ENCODE measurements at places on chromosomes 12 and 14.

DNA sequence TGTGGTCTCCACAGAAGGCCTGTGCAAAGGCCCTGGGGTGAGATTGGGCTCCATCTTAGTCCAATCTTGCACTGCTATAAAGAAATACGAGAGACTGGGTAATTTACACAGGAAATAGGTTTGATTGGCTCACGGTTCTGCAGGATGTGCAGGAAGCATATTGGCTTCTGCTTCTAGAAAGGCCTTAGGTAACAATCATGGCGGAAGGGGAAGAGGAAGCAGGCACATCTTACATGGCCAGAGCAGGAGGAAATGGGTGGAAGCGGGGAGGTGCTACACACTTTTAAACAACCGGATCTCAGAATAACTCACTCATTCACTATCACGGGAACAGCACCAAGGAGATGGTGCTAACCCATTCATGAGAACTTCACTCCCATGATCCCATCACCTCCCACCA, 55.4 kb downstream of the FAR2 start:
- no peak for DNase-seq

GRCh38 chr12:124332058-124332672, 37.3 kb downstream of the RFLNA start:
- no peak for DNase-seq

DNA sequence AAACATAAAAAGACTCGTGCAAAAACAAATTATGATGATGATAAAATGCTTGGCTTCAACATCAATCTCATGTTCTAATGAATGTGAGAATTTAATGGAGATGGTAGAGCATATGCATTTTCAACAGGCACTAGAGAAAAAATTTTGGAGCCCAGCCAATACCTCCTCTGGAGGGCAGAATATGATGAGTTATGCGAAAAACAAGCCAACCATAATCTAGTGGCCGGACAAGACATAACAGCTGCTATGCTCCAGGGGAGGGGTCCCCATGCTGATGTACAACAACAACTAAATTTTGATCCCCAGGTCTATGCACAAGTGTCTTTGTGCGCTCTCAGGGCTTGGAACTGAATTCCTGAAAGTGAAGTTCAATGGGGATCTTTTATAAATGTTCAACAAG, 1197.5 kb downstream of the LRFN5 start:
- no peak for DNase-seq

- no peak for DNase-seq
These were observed 4.1 kb upstream of the CLEC4D start for GRCh38 chr12:8508910-8509841.

DNA sequence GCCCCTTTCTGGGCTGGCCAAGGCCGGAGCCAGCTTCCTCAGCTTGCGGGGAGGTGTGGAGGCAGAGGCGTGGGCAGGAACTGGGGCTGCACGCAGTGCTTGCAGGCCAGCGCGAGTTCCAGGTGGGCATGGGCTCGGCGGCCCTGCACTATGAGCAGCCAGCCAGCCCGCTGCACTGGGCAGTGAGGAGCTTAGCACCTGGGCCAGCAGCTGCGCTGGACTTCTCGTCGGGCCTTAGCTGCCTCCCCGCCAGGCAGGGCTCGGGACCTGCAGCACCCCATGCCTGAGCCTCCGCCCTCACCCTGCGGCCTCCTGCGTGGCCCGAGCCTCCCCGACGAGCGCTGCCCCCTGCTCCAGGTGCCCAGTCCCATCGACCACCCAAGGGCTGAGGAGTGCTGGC, 42.0 kb downstream of the TMTC2 start:
- no peak for DNase-seq

DNA sequence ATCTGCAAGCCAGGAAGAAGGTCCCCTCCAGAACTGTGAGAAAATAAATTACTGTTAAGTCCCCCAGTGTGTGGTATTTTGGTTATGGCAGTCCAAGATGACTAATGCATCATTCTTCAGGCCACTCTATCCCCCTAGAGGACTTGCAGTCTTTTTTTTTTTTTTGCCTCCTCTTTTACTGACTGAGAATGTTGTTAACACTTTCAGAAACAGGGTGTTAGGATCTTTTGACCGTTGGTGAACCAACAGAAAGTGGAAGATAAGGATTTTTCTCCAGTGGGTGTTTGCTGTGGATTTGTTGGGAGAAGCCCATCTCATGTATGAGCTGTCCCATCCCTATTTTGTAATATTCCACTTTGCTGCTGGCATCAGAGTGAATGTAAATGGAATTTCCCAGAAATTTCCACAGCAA, 37.8 kb downstream of the MARK3 start:
- DNase-seq: no peak

GRCh38 chr14:33972583-33973081, 21.8 kb upstream of the EGLN3 start:
- DNase-seq: no peak

DNA sequence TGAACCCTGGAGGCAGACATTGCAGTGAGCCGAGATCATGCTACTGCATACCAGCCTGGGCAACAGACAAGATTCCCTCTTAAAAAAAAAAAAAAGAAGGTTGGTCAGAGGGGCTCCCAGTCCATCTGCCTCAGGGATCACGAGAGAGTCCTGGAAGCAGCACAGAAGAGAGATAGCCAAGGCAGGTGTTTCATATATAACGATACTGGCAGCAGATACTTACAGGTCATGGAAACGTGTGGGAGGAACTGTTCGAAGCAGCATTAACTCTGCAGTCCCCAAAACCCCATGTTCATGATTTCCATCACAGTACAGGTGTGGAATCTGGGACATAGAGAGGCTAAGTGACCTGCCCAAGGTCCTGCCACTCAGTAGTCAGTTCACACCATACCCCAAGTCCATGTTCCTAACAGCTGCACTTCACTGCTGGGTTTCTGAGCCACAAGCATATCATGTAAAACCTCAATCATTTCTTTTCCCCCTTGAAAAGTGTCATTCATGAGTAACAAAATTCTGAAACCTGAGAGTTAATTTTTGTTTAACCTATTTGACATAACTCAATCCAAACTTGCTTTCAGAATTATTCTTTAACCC, 16.7 kb downstream of the CDK2AP1 start:
- DNase-seq: no peak

- DNase-seq: no peak
These were observed 305.0 kb downstream of the NELL2 start for GRCh38 chr12:44571006-44571550.

DNA sequence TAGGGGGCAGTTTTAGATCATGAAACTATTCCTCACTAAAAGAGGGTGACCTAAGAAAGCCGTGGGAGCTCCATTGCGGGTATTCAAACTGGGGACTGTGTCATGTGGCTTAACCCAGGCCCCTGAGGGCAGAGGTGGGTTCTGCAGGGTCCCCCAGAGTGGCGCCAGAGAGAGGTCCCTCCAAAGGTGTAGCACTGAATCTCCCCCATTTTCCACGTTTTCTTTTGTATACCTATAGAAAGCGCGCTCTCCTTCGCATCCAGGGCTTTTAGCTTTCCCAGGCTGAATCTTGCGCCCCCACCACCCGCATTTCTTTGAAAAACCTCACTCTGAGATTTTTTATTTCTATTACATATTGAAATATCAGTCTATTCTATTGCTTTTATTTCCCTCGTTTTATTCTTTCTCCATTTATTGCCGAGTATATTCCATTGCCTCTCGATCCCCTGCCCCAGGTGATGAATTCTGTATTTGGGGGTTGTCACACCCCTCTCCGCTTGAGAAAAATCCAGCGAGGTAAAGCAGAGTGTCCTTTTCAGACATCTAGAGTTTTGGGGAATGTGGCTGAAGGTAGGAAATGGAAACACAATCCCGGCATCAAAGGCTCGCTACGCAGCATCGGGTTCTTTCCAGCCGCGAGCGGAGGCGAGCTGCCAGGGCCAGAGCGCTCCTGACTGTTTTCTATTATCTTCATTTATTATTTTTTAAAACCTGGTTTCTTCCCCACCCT, 870 bp upstream of the HOXC13 start:
- DNase-seq: no peak

DNA sequence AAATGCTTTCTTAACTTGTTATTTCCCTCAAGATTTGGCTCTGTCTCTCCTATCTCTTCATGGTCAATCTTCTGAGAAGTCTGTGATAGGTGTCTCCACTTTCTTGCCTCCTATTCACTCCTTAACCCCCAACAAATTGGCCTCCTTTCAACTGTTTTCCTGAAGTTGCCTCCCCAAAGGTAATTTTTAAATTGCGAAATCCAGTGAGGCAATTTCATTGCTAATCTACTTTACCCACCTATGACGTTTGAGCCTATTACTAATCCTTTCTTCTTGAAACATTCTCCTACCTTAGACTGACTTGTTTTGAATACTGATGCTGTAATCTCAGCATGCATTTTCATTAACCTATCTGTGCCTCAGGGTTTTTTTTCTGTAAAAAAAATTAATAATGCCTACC, 6.0 kb upstream of the KCNH5 start:
- no peak for DNase-seq

GRCh38 chr14:56378046-56378445, 201.6 kb upstream of the TMEM260 start:
- DNase-seq: no peak

- DNase-seq: no peak
These were observed 7.5 kb upstream of the CTDSP2 start for GRCh38 chr12:57853864-57854556.

DNA sequence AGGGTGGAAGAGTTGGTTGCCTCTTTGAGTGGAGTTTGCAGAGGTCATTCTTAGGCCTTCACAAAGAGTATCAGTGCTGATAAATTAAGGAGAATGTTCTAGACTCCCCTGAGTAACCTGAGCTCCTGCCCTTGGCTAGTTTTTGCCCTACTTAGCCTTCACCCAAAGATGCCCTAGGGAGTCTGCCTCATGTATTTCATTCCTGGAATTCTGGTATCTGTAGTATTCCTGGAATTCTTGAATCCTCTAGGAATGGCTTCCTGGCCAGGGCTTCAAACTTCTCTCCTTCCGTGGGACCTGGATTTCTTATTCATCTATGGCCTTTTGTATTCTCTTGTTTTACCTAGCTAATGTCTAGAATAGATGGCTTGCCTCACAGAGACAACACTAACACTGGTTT, 701.1 kb downstream of the NOVA1 start:
- DNase-seq: no peak

- DNase-seq: no peak
These were observed 15.7 kb downstream of the CHPT1 start for GRCh38 chr12:101713059-101713682.

DNA sequence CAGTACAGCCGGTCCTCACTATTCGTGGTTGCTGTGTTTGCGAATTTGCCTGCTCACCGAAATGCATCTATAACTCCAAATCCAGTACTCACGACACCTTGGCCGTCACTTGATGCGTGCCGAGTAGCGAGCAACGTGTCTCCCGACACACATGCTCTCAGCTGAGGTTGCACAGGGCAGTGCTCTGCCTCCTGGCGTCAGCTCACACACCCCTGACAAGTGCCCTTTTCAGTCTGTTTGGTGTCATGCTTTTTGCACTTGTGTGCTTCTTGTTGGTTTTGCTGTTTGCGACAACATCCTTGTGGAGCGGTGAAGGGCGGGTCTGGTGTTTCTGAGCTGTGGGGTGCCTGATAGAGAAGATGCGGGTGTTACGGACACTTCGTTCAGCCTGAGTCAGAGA, 110.4 kb upstream of the RFLNA start:
- no peak for DNase-seq

- no peak for DNase-seq
These were observed 2.0 kb upstream of the KRT4 start for GRCh38 chr12:52815676-52816588.

DNA sequence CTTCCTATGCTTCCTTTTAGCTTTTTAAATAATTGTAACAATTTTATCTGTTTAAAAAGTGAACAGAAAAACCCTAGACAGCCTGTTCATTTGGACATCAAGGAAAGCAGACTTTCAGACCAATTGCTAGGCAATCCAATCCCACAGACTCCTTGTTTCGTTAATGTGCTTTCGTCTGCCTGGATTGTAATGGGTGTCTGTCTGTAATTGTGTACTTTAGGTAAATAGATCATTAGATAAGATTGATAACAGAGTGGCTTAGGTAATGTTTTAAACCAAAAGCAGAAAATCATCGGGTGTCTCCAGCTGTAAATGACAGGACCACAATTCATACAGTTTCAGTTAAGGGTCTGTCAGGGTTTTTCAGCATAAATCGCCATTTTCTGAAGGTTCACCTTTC, 19.6 kb downstream of the CCDC60 start:
- DNase-seq: no peak

- no peak for DNase-seq
These were observed 65.2 kb downstream of the ETV6 start for GRCh38 chr12:11714626-11715025.

DNA sequence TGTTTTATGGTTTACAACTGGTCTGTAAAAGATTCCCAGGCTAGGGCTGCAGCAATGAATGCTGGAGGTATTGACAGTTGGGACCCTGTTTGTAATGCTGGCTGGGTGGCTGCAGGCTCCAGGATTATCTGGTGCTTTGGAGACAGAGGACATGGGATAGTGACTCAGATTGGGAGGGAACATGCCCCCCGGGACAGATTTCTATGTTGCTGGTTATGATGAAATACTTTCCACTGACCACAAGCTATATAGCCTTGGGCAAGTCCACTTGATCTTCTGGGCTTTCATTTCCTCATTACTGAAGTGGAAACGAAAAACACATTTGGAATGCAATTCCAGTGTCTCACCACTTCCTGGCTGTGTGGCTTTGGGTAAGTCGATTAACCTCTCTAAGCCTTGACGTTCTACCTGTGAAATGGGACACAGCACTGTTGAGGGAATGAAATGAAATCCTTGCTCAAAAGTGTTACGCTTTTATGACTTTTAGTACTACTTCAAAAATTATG, 6.3 kb upstream of the TPCN1 start:
- DNase-seq: no peak

DNA sequence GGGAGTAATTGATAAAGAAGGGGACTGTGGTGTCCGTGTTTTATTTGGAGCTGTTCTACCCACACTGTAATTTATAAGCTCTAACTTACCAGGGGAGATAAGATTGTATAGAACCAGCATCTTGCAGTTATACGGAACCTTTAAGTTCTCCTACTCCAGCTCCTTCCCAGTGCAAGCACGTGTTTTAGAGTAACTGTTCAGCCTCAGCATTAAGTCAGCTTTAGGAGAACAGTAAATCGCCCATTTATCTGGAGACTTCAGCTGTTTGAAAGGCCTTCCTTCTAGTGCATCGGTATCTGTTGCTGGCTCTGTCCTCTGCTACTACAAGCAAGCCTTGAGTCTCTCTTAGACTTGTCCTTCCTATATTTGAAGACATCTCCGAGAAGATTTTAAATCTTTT, 95.6 kb downstream of the ETV6 start:
- no peak for DNase-seq

DNA sequence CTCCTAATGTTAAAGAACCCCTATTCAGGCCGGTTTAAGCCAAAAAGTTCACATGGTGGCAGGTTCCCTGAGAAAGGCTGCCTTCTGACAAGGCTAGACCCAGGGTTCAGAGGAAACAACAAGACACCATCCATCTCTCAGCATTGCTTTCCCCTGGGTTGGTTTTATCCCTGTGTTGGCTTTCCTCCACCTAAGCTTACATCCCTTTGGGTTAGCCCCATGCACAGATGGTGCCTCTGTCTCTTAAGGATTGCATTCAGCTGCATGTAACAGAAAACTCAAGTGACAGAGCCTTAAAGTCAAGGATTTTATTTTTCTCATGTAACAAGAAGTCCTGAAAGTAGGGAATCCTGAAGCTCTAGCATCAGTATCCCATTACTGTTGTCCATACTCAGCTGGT, 42.8 kb upstream of the RIN3 start:
- no peak for DNase-seq

Measured in activated CD4-positive, CD25-positive, alpha-beta regulatory T cell (primary cell).